A549 treated with AZD2906 at 1 μM for 4 hours (cell line): ENCODE measurements at places on chromosomes 1 and 21. TPM values are rescaled to one million over a fixed set of nuclear protein-coding genes. Genes with fewer than 3 reads are reported as not detected.

Gene C1orf94
- 0.05 to 0.06 TPM (median 0.06 TPM) in 3 of 5 replicates, not detected in the others for total RNA-seq

Gene ELF3
- total RNA-seq: 104 to 139 TPM (median 124 TPM) in 5 replicates

Gene MPC2
- total RNA-seq: 41.9 to 79.3 TPM (median 72.6 TPM) in 5 replicates

Gene KCNJ6
- 3.0 to 4.9 TPM (median 4.2 TPM) in 5 replicates for total RNA-seq

Gene TRIM17
- not detected in 5 replicates for total RNA-seq

Gene OR10Z1
- not detected in 5 replicates for total RNA-seq

Gene NBPF10
- 0.92 to 1.3 TPM (median 1.2 TPM) in 5 replicates for total RNA-seq

Gene SCYL3
- 2.3 to 3.3 TPM (median 2.8 TPM) in 5 replicates for total RNA-seq

Gene ST6GALNAC3
- total RNA-seq: 0.39 to 0.92 TPM (median 0.61 TPM) in 5 replicates

Gene IGSF3
- 13.0 to 17.7 TPM (median 15.6 TPM) in 5 replicates for total RNA-seq

Gene OR2T2
- total RNA-seq: not detected in 5 replicates

Gene ADAMTS5
- total RNA-seq: not detected in 5 replicates

Gene ZNF593OS
- total RNA-seq: 0.18 to 0.28 TPM in 2 of 5 replicates, not detected in the others

Gene KLF17
- total RNA-seq: 0.33 to 0.50 TPM (median 0.46 TPM) in 5 replicates

Gene LCE6A
- not detected in 5 replicates for total RNA-seq

Gene SV2A
- 0.06 to 0.15 TPM (median 0.10 TPM) in 5 replicates for total RNA-seq

Gene RAP1GAP
- total RNA-seq: 8.3 to 10.5 TPM (median 9.7 TPM) in 5 replicates

Gene SNX7
- 20.8 to 35.1 TPM (median 26.1 TPM) in 5 replicates for total RNA-seq

Gene PYHIN1
- not detected in 5 replicates for total RNA-seq

Gene DDI2
- total RNA-seq: 6.6 to 8.1 TPM (median 7.5 TPM) in 5 replicates

Gene NES
- total RNA-seq: 0.97 to 1.2 TPM (median 1.1 TPM) in 5 replicates

Gene BRDT
- total RNA-seq: not detected in 5 replicates

Gene GJA4
- total RNA-seq: not detected in 5 replicates

Gene RNU1-1
- total RNA-seq: 4.0 to 44.9 TPM (median 4.2 TPM) in 4 of 5 replicates, not detected in the other

Gene SPRR1A
- total RNA-seq: not detected in 5 replicates

Gene TMEM240
- total RNA-seq: 0.36 to 0.75 TPM (median 0.58 TPM) in 4 of 5 replicates, not detected in the other

Gene ST6GALNAC5
- total RNA-seq: 0.09 to 0.22 TPM (median 0.11 TPM) in 5 replicates

Gene MROH9
- not detected in 5 replicates for total RNA-seq

Gene RGS7
- total RNA-seq: 0.02 to 0.03 TPM (median 0.02 TPM) in 3 of 5 replicates, not detected in the others

Gene SAMD11
- 14.0 to 25.0 TPM (median 23.6 TPM) in 5 replicates for total RNA-seq

Gene NEXN
- total RNA-seq: 5.6 to 11.2 TPM (median 6.7 TPM) in 5 replicates
